ENCODE measurements at places on chromosomes 3 and 15. TPM values are rescaled to one million over a fixed set of nuclear protein-coding genes. Genes with fewer than 3 reads are reported as not detected.

DNA sequence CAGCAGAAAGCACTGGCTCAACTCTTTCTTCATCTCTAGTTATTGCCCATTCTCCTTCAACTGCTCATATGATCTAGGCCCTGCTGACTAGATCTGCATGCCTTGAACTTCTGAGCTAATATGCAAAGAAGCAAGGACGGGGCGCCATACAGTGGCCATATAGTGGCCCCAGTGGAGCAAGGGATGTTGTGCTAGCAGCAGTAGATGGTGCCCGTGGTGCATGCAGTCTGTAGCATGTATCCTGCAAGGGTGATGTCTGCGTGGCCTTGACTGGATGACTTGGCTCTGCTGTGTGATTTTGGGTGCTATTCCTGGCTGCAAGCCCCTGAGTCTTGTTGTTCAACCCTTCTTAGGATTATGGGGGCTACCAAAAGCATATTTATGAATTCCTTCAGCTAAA lies 12.2 kb upstream of the NMD3 start:
- DNase-seq = no peak

- no peak for DNase-seq
Observed at GRCh38 chr15:43939070-43939469, 112.3 kb downstream of the WDR76 start.

DNA sequence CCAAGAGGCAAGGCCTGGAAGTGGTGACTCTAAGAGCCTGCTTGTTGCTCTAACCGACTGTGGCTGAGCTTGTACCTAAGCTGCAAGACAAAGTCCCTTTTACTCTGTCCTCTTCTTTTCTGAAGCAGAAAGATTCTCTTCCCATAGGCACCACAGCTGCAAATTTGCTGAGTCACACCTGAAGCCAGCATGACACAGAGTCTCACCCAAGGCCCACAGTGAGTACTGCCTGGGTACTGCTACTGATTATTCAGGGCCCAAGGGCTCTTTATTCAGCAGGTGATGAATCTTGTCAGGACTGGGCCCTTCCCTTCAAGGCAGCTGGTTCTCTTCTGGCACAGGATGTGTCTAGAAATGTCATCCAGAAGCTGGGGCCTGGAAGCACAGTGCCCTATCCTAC lies 18.9 kb upstream of the TIGIT start:
- DNase-seq = no peak

DNA sequence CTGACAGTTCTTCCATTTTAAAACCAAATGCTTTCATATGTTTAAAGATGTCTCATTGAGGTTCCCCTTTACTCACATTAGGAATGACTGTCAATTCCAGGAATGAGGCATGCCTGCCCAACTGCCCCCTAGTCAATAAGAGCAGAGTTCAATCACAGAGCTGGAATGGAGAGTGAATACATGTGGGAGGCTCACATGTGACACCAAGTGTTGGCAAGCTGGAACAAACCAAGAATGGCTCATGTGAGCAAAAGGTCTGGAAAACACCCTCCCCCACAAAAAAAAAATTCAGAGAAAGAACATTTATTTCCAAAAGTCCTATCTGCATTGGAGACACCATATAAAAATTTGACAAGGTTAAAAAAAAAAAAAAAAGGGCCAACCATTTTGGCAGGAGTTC lies 3.7 kb downstream of the PBRM1 start:
- peak; percentile 22 for DNase-seq

- DNase-seq = peak; percentile 36
Observed at GRCh38 chr15:101613130-101614000, 38.8 kb downstream of the TM2D3 start.

DNA sequence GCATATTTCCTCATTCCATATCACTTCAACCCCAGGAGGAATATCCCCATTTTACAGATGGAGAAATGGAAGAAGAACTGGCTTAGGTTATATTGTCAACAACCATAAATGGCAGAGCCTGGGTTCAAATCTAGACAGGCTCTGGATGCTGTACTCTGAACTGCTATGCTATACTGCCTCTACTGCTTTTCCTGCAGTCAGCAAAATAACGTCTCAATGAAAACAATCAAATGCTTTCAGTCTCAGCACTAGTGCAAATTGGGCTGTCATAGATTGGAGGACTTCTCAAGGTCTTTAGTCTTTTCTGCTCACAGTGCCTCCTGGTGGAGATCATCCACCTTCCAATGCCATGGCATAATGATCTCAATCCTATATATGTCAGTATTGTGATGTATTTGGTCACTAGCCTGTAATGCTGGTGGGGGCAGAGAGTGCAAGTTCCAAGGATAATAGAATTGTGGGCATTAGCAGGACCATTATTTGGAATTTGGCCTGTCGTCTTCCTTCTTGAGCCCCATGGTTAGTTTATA lies 285.0 kb downstream of the CLSTN2 start:
- DNase-seq = peak; percentile 31

DNA sequence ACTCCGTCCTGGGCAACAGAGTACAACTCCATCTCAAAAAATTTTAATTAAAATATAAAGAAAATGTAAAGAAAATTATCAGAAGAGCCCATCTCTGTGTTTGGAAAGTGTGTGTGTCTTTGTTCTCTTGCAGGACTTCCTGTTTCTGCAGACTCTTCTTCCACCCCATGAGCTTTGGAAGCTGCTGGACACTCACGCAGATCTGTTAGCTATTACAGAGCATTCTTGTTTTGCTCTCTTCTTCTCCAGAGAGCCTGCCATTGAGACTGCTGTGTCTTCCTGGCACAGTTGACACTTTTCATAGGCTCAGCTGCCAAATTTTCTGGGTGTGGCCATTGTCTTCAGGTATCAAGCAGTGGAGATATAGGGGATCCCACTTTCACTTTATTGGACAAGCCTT lies 6.0 kb upstream of the CCR8 start:
- DNase-seq = no peak

- DNase-seq = no peak
Observed at GRCh38 chr3:24182756-24183155, 237.7 kb downstream of the NR1D2 start.

Gene SLC28A2
- not detected for total RNA-seq

Gene FBXL2
- 3.0 TPM for total RNA-seq

Gene GOLGA6D
- total RNA-seq = not detected
